ENCODE measurements at places on chromosomes 16 and 17.

- no peak for DNase-seq
These were observed 2.9 kb upstream of the TMEM208 start for GRCh38 chr16:67223992-67224391.

GRCh38 chr17:80604670-80605010 is 60.0 kb downstream of the RPTOR start:
- no peak for DNase-seq

DNA sequence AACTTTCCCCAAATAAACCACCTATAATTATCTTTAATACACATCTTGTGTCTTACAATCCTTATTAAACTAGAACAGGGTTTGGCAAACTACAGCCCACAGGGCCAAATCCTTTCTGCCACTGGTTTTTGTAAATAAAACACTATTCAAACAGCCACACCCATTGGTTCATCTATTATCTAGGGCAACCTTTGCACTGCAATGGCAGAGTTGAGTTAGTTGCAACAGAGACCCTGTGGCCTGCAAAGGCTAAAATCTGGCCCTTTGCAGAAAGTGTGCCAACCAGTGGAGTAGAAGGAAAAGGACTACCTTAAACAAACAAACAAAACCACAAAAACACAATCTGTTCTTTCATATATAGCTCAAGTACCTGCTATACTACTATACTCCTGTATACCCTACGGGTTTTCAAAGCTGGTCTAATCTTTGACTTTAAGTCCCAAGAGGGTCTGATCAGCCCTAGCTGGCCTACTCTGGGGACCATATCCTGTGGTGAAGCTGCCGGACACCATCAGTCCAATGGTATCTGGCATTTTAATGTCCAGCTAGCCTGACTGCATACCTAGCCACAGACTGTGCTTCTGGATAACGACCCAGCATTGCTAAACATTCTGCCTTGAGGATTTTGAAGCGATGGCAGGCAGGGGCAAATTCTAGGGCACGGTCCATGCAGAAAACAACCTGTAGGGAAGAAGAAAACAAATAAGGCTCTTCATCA is 23.3 kb downstream of the CNP start:
- no peak for DNase-seq

GRCh38 chr16:89370601-89371000 is 119.8 kb downstream of the ANKRD11 start:
- no peak for DNase-seq

DNA sequence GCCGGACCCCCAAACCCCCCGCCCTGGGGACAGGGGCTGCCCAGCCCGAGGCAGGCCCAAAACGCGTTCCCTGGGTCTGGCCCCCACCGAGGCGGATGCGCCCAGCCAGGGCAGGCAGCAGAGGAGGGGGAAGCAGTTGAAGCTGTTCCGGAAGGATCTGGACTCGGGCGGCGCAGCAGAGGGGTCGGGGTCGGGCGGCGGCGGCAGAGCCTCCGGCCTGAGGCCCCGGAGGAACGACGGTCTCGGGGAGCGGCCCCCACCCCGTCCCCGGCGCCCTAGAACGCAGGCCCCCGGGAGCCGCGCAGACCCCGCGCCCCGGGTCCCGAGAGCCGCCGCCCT is 22.9 kb upstream of the ZFPM1 start:
- DNase-seq: no peak

DNA sequence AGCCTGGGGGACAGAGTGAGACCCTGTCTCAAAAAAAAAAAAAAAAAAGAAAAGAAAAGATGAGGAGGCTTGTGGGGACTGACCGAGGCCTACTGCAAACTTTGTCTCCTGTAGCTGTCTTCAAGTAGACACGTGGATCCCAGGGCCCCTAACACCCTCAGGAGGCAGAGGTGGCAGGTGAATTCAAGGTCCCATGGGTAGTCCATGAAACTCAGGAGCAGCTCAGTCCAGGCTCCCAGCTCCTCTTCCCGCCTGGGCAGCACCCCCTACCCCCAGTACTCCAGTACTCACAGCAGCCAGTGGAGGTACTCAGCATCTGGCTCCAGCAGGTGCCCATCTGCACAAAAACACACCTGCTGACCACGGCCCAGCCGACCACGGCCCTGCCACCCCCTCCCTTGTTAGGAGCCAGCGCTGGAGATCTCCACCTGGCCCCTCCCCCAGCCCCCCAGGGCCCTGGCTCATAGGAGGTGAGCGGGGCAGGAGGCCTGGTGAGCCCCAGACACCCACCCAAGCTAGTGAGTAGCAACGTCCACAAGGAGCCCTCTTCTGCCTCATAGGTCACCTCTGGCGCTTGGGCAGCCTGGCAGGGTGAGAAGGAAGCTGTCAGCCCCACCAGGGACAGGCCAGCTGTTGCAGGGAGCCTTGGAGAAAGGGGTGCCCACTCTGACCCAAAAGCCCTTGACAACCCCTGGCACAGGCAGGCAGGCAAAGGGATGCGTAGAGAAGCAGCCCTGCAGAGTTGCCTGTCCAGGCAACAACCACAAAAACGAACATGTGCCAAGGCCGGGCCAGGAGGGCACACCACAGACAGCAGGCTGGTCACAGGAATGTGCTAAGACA is 3.8 kb downstream of the MRPL38 start:
- no peak for DNase-seq

GRCh38 chr16:26668026-26668425 is 398.7 kb upstream of the C16orf82 start:
- no peak for DNase-seq

GRCh38 chr16:29022196-29022595 is 37.3 kb downstream of the LAT start:
- DNase-seq: no peak

GRCh38 chr16:81604960-81605383 is 160.4 kb downstream of the CMIP start:
- no peak for DNase-seq

GRCh38 chr17:61393550-61393903 is 6.1 kb upstream of the TBX2 start:
- no peak for DNase-seq

- no peak for DNase-seq
These were observed 626 bp downstream of the TUBB3 start for GRCh38 chr16:89923640-89924296.

- no peak for DNase-seq
These were observed 15.4 kb downstream of the CD7 start for GRCh38 chr17:82301916-82302567.

DNA sequence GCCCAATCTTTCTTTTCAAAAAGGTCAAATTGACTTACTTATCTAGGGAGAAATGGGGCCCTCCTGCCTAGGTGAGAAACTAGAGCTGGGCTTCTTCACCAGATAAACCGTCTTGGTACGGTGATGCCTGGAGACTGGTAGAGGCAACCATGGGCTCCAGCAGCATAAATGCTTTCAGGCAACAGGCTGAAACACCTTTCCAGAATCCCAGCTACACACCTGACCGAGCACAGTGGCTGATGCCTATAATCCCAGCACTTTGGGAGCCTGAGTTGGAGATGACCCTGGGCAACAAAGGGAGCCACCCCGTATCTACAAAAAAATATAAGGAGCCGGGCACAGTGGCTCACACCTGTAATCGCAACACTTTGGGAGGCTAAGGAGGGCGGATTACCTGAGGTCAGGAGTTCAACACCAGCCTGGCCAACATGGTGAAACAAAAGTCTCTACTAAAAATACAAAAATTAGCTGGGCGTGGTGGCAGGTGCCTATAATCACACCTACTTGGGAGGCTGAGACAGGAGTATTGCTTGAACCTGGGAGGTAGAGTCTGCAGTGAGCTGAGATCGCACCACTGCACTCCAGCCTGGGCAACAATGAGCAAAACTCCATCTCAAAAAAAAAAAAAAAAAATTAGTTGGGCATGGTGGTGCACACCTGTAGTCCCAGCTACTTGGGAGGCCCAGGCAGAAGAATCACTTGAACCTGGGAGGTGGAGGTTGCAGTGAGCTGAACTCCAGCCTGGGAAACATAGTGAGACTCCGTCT is 8.0 kb downstream of the TRAF4 start:
- DNase-seq: no peak

DNA sequence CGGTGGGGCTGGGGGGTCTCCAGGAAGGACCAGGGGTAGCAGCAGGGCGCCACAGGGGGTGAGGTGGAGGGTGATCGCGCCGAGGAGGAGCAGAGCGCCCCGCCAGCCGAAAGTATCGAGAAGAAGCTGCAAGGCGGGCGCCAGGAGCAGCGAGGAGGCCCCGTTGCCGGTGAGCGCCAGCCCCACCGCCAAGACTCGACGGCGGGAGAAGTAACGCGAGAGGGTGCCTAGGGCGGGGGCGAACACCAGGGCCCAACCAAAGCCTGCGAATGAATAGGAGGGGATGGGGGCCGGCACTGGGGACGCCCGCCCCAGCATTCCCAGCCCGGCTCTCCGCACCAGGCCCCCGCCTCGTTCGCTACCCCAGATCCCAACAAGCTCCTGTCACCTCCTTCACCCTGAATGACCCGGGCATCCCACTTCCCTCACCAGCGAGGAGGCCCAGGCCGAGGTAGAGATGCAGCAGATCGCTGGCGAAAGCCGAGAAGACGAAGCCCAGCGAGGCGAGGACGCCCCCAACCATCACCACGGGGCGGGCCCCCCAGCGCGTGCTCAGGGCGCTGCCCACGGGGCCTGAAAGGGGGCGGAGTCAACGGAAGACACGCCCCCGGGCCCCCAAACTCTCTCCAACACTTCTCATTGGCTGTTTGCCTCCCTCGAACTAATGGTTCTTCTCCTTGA is 1.3 kb downstream of the SLC16A11 start:
- no peak for DNase-seq

All from OCI-M1 (cell line).